ENCODE measurements at places on chromosomes 1 and 21.
A peak's percentile ranks its signal among the peaks of the same experiment; 100 is the strongest.

- DNase-seq: no peak
Observed at GRCh38 chr1:47178020-47178419, 11.8 kb downstream of the PDZK1IP1 start.

GRCh38 chr21:41565550-41565949 is 57.6 kb upstream of the TMPRSS2 start:
- no peak for DNase-seq

DNA sequence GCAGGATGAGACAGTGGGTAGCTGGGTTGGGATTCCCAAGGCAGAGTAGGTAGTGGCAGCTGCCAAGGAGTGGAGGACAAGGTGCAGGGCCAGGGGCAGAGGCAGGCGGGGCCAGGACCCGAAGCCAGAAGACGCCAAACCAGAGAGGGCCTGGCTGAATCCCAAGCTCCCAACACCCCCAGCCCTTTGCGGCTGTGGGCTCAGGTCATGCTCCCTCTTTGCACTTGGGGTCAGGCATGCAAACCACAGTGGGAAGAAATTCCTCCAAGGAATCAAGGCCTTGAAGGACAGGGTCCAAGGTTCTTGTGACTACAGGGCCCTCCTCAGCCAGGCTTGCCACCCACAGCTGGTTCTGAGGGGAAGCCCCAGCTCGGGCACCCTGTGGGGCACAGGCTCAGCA is 6.2 kb downstream of the C1orf210 start:
- no peak for DNase-seq

GRCh38 chr1:12178511-12178910 is 11.7 kb downstream of the TNFRSF1B start:
- DNase-seq: no peak

DNA sequence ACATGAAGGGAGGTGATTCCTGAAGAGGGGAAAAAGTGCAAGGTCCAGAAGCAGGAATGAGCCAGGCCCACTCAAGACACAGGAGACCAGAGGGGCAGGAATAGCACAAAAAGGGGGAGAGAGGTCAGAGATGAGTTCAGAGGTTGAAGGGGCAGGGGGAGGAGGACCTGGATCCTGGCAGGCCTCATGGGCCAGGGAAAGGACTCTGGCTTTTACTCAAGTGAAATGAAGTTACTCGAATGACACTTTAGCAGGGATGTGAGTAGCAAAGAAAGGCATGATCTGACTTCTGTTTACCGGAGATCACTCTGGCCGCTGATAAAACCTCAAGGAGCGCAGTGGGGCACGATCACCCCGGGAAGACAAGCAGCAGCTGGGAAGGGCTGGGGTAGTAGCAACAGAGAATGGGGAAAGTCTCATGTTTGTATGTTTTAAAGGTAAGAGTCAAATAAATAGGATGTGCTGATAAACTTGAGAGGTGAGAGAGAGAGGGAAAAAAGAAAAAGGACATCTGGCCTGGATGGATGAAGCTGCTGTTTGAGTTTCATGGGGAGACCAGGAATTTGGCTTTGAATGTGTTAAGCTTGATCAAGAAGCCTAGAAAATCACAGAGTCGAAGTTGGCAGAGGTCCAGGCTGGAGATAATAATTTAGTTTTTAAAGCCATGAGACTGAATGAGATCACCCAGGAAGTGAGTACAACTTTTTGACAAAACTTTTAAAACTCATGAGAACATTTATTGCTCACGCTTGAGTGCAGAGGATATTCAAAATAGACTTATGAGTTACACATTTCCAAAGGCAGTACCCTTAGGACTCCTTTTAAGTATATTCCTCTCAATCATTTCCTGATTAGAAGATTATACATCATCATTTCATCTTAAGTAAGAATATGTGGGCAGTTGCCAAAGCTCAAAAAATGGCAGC is 156.0 kb downstream of the RERE start:
- no peak for DNase-seq

- no peak for DNase-seq
Observed at GRCh38 chr1:167737169-167737568, 15.4 kb downstream of the MPZL1 start.

DNA sequence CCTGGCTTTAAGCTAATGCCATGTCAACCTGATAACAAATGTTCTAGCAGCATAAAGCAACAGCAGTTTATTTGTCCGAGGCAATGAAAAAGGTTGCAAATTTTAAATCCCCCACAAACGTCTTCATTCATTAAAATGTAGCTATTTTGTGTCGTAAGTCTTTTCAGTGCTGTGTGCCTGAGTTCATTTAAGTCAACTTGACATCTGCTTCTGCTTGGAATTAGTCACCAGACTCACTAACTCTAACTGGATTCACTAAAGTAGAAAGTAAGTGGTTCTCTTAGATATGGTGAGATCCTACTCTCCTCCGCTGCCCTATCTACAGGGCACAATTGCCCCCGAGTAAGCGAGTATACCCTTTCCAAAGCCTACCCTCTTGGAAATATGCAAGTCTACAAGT is 118.4 kb upstream of the CHRM3 start:
- DNase-seq: no peak

DNA sequence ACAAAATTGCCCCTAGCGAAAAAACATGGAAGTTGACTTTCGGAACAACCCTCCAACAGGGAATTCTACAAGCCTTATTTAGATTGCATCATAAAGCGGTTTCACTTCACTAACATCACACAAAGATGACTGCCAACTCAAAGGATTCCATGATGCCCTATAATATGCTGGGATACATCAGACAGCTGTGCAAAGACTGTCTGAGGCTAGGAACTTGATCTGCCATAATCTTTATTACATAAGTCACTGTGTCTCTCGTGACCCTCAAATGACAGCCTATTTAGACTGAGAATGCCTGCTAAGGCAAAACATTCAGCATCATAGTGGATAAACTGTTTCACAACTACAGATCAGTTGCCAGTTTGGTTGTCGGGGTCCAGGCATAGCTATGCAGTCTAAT is 23.8 kb downstream of the FH start:
- DNase-seq: no peak

- DNase-seq: no peak
Observed at GRCh38 chr1:19676438-19676922, 11.8 kb downstream of the HTR6 start.

GRCh38 chr21:45592208-45592619 is 50.0 kb upstream of the SLC19A1 start:
- peak; percentile 32 for DNase-seq

- DNase-seq: no peak
Observed at GRCh38 chr1:246052603-246053002, 454.5 kb downstream of the SMYD3 start.

GRCh38 chr1:115545791-115546733 is 95.7 kb upstream of the VANGL1 start:
- DNase-seq: no peak

- DNase-seq: no peak
Observed at GRCh38 chr21:33169359-33169758, 60.4 kb upstream of the IFNAR2 start.

GRCh38 chr1:41500781-41501518 is 16.5 kb upstream of the EDN2 start:
- DNase-seq: no peak

- no peak for DNase-seq
Observed at GRCh38 chr1:180560868-180561600, 2.3 kb downstream of the OVAAL start.

DNA sequence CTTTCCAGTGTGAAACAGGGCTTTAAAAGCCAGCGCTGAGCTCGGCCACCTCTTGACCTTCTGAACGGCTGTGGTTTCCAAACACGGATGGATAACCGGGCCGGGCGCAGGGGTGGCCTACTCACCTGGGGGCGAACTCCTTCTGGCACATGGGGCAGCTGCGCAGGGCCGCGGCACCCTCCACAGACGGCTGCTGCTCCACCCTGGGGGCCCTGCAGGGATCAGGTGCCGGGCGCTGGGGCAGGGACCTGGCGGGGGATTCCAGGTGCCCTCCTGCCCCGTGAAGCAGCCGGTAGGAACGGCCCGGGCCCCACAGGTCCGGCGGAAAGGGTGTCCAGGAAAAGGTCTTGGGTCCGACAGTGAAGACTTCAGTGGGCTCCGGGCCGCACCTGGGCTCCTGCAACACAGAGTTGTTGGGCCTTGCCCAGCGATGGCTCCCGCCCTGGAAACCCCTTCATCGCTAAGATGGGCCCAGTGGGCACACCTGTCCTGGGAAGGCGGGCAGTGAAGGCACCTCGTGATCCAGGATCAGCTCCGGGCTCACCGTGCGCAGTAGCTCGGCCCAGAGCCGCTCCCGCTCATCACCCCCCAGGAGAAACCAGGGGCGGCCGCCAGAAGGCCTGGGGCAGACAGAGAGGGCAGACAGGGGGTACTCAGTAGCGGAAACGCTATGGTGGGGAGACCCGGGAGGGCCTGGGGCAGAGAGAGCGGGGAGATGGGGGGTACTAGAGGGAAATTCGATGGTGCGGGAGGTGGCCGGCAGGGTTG is 874 bp downstream of the FAAP20 start:
- no peak for DNase-seq

- no peak for DNase-seq
Observed at GRCh38 chr1:223733898-223734852, 21.8 kb downstream of the CAPN2 start.

- no peak for DNase-seq
Observed at GRCh38 chr1:57089855-57090254, 124.0 kb upstream of the C8B start.

DNA sequence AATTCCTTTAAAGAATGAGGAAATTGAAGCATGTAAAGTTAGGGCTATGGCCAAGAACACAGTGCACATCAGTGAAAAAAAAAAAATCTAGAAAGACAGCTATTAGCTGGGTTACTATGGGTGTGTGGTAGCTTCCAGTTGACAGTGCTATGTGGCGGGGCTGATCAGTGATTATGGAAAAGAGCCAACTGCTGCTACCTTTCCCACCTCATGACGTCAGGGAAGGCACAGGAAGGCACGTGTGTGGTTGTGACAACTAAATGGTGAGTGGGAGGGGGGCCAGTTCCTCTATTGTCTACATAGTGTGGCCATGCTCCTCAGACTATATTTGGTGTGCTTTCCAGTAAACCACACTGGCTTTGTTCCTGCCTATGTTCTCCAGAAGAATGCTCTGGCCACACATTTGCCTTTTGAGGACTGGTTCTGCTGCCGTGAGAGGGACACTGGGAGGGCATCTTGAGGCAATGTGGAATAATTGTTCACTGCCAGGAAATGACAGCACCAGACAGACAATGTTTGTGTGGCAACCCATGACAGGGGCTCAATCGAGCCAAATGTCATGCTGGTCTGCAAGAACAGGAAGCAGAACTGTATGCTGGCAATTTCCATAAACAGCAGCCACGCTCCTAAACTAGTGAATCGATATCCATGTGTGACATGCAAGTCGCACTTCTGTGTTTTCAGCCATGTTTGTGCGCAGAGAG is 3.0 kb upstream of the SDE2 start:
- peak; percentile 11 for DNase-seq

DNA sequence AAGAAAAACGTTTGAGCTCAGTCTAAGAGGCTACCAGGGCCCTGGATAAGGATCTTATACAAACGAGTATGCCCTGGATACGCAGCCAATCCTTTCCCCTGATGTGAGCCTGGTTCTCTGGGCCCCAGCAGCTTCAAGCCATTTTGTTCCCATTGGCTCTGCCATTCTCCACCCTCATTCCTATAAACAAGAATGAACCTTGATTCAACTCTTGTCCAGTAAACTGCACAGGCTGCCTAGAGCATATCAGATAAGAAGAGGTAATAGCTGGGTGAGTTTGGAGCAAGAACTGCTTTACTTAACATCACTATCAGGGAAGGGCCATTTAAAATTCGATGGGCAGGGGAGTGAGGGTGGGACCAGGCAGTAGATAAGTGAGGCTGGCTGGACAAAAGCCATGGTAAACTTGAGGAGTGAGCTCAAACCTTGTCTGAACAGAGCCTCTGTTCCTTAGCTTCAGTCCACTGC is 11.3 kb downstream of the BTG2 start:
- no peak for DNase-seq

- no peak for DNase-seq
Observed at GRCh38 chr1:99691175-99691574, 45.3 kb downstream of the PALMD start.

GRCh38 chr1:103783944-103784377 is 34.3 kb downstream of the AMY1C start:
- DNase-seq: no peak

DNA sequence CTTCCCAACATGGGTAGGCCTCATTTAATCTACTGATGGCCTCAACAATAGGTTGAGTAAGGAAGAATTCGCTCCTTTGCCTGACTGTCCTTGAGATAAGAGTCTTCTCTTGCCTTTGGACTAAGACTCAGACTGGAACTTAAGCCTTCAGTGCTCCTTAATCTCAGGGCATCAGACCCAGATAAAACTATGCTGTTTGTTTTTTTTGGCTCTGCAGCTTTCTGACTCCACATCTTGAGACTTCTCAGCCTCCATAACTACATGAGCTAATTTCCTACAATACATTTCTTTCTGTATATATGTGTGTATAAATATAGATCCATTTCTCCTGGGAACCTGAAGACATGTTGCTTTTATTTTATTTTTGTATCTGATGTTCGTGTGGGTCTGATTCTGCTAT is 1470.7 kb upstream of the PRMT6 start:
- no peak for DNase-seq

- no peak for DNase-seq
Observed at GRCh38 chr1:85576642-85577418, 3.7 kb upstream of the CCN1 start.

DNA sequence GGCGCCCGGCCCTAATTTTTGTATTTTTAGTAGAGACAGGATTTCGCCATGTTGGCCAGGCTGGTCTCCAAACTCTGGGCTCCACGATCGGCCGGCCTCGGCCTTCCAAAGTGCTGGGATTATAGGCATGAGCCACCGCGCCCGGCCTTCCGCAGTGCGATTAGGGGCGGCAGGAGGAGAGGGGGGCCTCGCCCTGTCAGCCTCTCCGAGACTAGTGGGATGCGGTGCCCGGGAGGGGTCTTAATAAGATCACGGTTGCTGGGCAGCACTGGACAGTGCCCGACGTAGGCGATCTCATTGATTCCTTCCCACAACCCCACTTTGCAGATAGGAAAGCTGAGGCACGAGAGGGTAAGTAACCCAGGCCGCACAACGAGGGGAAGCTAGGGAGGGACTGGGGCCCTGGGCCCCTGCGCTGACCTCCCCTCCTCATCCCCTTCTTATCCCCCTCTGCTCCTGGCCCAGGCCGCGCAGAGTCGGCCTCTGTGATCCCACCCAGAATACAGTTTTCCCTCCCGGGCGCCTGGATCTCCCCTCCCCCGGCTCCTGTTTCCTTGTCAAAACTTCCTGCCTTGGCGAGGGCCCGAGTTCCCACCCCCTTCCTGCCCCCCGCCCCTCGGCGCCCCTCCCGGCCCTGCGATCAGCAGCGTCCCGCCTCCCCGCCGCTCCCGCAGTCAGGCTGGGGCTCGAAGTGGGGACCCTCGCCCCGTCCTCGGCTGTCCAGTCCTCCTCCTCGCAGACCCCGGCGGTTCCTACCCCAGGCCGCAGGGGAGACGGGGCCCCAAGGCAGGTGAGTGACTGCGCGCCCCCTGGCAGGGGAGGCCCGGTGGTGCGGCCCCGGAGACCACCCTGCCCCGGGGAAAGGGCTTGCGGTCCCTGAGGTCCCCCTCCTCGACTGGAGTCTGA is at the start of gene PEAR1:
PEAR1 (plus strand) TSS at position 671 of the 906 bp plus-strand sequence. CDS start 10,209 bp downstream, outside the sequence.
- DNase-seq: no peak

DNA sequence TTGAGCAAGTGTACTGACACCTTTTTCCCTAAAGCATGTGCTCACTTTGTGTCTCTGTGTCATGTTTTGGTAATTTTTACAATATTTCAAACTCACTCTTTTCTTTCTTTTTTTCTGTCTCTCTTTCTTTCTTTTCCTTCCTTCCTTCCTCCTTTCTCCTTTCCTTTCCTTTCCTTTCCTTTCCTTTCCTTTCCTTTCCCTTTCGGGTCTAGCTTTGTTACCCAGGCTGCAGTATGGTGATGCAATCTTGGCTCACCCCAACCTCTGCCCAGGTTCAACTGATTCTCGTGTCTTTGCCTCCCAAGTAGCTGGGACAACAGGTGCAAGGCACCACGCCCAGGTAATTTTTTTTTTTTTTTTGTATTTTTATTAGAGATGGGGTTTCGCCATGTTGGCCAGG is 60.4 kb upstream of the TINAGL1 start:
- DNase-seq: no peak

Data from stimulated activated CD4-positive, alpha-beta T cell treated with anti-CD3 and anti-CD28 coated beads, Interleukin-1b, Interleukin-23, amount 100 ng/mL, for 1 hour (primary cell).